Liver (tissue), 10 donors: ENCODE measurements at places on chromosomes 5 and 9. TPM values are rescaled to one million over a fixed set of nuclear protein-coding genes. Genes with fewer than 3 reads are reported as not detected.

GRCh38 chr9:123925161-123925560, 4.8 kb downstream of the DENND1A start:
- DNase-seq, result no peak
- H3K27me3 ChIP-seq, result no peaks in the 10 kb centered on the region
- no peaks in the 10 kb centered on the region for H3K36me3 ChIP-seq
- H3K27ac ChIP-seq, result no peak overlapping the region
- peaks cover 37% of the 10 kb centered on the region for H3K4me1 ChIP-seq

DNA sequence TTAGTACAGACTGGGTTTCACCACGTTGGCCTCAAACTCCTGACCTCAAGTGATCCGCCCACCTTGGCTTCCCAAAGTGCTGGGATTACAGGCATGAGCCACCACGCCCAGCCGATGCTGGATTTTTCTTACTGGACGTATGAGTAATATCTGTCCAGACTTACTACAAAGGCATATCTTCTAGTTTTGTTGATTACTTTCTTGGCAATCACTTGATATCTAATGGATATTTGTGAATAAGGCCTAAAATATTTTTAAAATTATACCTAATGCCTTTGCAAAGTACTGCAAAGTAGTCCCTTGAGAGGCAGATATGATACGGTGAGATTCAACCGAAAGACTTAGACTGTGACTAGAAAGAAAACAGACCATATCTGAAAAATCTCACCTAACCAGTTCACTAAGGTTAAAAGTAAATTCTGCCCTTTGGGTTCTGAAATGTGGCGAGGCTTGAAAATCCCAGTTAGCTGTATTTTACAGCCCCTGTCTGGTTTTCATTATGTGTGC, 152.1 kb downstream of the GNAQ start:
- no peak overlapping the region for H3K27ac ChIP-seq
- H3K4me3 ChIP-seq, result no peak overlapping the region
- no peaks in the 10 kb centered on the region for H3K27me3 ChIP-seq
- peaks cover 3% of the 10 kb centered on the region for H3K4me1 ChIP-seq
- no peak for DNase-seq

- peaks cover 23% of the 10 kb centered on the region for H3K4me1 ChIP-seq
- peak overlapping the region; percentile 74 for H3K27ac ChIP-seq
- H3K27me3 ChIP-seq, result no peaks in the 10 kb centered on the region
- no peaks in the 10 kb centered on the region for H3K36me3 ChIP-seq
Measured at GRCh38 chr5:137665678-137666460, 70.0 kb downstream of the KLHL3 start.

- H3K36me3 ChIP-seq, result no peaks in the 10 kb centered on the region
- no peak overlapping the region for H3K4me3 ChIP-seq
- H3K4me1 ChIP-seq, result no peaks in the 10 kb centered on the region
- no peaks in the 10 kb centered on the region for H3K27me3 ChIP-seq
- no peak overlapping the region for H3K27ac ChIP-seq
- no peak for DNase-seq
Measured at GRCh38 chr5:106292654-106293053, 1378.1 kb downstream of the EFNA5 start.

- DNase-seq, result no peak
- no peak overlapping the region for H3K4me3 ChIP-seq
- H3K27me3 ChIP-seq, result no peaks in the 10 kb centered on the region
- no peak overlapping the region for H3K27ac ChIP-seq
Measured at GRCh38 chr9:123948286-123948685, 18.4 kb upstream of the DENND1A start.

DNA sequence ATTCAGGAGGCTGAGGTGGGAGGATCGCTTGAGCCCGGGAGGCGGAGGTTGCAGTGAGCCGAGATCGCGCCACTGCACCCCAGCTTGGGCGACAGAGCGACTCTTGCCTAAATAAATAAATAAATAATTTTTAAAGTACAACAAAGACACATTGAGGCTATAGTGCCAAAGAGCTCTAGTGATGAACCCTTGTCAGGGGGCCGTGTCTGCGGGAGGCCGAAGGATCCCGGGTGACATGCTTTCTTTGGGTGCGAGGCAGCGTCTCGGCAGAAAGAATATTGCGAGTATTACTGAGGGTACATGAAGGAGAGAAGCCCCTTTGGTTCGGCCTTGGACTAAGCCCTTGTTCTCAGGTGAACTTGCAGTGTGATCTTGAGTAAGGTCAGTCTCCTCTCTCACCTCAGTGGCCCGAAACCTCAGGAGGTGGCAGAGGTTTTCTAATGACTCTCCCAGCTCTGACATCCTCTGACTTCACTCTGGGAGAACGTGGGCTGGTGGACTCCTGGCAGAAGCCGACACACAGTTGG, 397 bp upstream of the RECK start:
- H3K36me3 ChIP-seq, result no peaks in the 10 kb centered on the region
- peak overlapping the region; percentile 41 for H3K4me3 ChIP-seq
- H3K4me1 ChIP-seq, result peaks cover 9% of the 10 kb centered on the region
- H3K27ac ChIP-seq, result no peak overlapping the region
- DNase-seq, result no peak
- no peaks in the 10 kb centered on the region for H3K27me3 ChIP-seq

The PRRX2 gene
- not detected for polyA plus RNA-seq

DNA sequence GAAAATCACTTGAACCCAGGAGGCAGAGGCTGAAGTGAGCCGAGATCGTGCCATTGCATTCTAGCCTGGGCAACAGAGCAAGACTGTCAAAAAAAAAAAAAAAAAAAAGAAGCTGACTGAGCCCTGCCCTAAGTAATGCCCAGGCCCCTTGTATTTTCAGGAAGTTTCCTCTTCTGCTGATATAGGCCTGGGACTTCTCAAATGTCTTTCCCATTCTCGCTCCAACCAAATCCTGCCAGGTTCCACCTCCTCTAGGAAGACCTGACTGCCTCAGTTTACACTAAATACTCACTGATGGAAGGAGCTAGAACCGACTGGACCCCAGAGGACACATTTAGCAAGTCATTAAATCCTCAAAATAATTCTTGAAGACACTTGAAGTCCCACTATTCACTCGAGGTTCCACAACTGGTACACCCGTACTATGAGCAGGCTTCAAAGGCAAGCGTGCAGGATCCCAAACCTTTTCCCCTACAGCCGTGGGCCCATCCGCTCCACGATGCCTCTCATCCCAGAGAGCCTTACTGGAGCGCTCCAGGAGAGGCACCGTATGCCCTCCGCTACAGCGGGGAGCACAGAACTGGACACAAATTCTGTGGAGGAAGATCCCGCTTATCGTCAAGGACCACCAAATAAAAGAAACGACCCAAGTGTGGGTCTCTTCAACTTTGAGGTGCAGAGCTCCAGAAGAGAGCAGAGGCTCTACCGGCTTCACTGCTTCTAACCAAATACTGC, 676 bp downstream of the NOL6 start:
- DNase-seq, result no peak
- peaks cover 34% of the 10 kb centered on the region for H3K36me3 ChIP-seq
- no peaks in the 10 kb centered on the region for H3K27me3 ChIP-seq
- peaks cover 3% of the 10 kb centered on the region for H3K4me1 ChIP-seq

The MEGF10 gene
- polyA plus RNA-seq, result not detected

DNA sequence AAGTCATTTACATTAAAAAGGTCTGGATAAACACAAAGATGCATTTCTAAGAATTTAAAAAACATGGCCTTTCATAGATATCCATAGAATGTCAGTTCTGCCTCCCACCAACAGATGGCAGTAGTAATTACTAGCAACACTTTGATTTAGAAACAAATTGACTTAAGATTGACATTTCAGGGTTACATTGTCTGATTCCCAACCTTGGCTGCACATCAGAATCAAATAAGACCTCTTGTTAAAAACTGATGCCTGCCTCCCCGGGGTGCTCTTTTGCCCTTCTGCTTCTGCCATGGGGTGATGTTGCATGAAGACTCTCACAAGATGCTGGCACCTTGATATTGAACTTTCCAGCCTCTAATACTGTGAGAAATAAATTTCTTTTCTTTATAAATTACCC, 146.2 kb upstream of the GPR151 start:
- no peak overlapping the region for H3K27ac ChIP-seq
- H3K4me3 ChIP-seq, result no peak overlapping the region
- no peak for DNase-seq
- no peaks in the 10 kb centered on the region for H3K27me3 ChIP-seq
- no peaks in the 10 kb centered on the region for H3K36me3 ChIP-seq

The C5orf52 gene
- not detected for polyA plus RNA-seq

DNA sequence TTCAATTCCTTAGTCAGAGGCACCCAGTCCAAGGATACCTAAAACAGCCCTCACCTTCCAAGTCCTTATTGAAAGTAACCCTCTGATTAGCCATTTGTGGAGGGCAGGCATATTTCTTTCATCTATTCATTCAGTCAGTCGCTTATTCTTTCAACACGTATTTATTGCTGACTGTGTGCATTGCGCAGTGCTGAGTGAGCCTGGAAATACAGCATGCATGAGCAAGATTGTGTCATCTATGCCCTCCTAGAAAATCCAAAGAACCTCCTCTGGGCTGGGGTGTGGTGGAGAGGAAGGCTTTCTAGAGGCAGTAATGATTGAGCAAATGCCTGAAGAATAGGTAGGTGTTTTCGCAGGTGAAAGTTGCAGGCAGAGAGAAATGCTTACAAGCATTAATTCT, 8.5 kb upstream of the FEM1C start:
- H3K27me3 ChIP-seq, result no peaks in the 10 kb centered on the region
- H3K4me1 ChIP-seq, result peaks cover 9% of the 10 kb centered on the region
- no peaks in the 10 kb centered on the region for H3K36me3 ChIP-seq
- H3K4me3 ChIP-seq, result no peak overlapping the region
- no peak for DNase-seq
- no peak overlapping the region for H3K27ac ChIP-seq

DNA sequence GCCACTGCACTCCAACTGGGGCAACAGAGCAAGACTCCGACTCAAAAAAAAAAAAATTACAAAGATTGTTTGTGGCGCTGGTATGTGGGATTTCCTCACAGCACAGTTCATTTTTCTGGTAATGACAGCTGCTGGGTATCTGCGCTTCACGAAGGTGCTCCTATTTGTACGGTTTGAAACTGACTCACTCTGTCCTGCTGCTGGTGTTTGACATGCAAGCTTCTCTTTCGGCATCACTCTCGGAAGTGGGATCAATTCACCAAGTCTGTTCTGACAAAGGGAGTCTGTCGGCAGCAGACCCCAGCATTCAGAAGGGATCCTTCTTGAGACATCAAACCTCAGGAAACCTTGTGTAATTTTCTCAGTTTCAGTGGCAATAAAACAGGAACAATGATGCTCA, 26.3 kb downstream of the MAML1 start:
- no peak overlapping the region for H3K27ac ChIP-seq
- no peaks in the 10 kb centered on the region for H3K36me3 ChIP-seq

- H3K27me3 ChIP-seq, result no peaks in the 10 kb centered on the region
- no peaks in the 10 kb centered on the region for H3K36me3 ChIP-seq
- H3K4me3 ChIP-seq, result no peak overlapping the region
- no peak overlapping the region for H3K27ac ChIP-seq
Measured at GRCh38 chr5:9356351-9356825, 189.5 kb downstream of the SEMA5A start.

GRCh38 chr5:44809215-44809955, 638 bp downstream of the MRPS30 start:
- H3K4me1 ChIP-seq, result peaks cover 13% of the 10 kb centered on the region
- peak; percentile 58 for DNase-seq
- H3K27ac ChIP-seq, result peak overlapping the region; percentile 91
- H3K36me3 ChIP-seq, result peaks cover 23% of the 10 kb centered on the region
- H3K27me3 ChIP-seq, result no peaks in the 10 kb centered on the region
- H3K4me3 ChIP-seq, result peak overlapping the region; percentile 87

The DHFR gene
- 10.1 TPM for polyA plus RNA-seq

DNA sequence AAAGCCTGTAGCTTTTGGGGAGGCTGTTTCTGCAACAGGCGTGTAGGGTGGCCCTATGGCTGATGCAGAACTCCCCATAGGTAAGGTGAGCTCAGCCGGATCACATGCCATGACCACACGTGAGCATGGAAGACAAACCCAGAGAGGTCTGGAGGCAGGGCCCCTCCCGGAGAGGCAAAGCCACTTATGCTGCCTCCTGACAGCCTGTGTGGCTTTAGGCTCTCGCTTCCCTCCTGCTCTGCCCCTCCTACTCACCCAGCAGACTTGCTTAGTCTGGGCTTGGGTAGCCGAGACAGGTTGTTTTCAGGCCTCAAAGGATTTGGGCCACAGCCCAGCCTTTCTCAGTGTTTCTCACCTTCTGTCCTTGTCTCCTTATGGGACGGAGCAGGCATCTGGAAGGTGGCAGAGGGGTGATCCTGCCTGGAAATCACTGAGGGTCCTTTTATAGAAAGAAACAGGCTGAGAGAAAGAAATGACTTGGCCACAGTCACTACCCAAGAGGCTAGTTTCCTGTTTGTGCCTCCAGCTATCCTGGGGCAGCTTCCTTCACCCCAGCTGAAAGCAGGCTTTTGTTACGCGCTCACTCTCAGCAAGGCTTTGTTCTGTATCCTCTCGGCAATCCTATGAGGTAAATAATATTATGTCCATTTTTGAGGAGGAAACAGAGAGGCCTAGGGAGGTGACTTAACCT, 89.9 kb downstream of the DAB2IP start:
- H3K4me1 ChIP-seq, result peaks cover 29% of the 10 kb centered on the region
- DNase-seq, result no peak
- no peak overlapping the region for H3K27ac ChIP-seq

DNA sequence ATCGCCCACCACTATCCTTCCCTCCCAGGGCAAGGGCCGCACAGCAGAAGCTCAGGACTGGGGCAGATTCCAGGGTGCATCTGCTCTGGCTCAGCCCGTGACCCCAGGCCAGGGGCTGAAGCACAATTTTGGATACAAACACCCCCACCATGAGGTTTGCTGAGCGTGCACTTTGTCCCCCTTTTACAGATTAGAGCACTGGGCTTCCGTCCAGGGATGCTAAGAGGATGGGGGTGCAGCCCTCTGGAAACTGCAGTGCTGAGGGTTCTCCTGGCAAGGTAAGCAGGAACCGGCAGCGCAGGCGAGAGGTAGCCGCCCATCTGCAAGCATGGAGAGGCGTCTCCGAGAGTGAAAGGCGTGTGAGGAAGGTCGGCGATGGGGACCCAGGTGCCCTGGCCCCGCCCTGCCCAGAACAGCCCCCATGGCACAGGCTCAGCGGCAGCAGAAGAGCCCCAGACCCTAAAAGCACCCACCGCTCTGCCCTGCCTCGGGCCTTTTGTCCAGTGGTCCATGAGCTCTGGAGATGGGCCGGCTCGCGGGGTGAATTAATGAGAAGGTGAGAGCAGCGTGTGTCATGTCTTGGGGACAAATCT, 54.5 kb upstream of the OLFM1 start:
- H3K27me3 ChIP-seq, result no peaks in the 10 kb centered on the region
- no peaks in the 10 kb centered on the region for H3K36me3 ChIP-seq
- no peak overlapping the region for H3K4me3 ChIP-seq
- H3K4me1 ChIP-seq, result no peaks in the 10 kb centered on the region

DNA sequence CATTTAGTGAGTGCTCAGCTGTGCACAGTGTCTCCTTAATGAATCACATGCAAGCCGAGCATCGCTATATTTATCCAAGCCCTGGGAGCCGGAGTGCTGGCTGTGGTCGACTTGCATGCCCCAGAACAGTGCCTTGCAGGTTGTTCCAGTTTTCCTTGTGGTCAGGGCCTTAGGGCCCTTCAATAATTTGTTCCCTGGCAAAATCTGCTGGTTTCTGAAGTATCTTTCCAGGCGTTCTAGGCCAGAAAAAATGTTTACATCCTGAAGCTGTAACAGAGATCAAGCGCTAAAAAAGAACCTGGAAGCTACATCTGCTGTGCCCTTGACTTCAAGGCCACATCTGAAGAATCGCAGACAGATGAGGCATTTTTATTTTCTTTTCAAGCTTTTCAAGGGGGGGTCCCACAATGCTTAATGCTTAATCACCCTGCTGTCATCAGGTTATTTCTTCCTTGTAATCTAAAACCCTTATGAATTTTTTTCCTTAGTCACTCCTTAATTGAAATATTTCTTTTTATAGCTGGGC, 105.8 kb downstream of the DOCK2 start:
- no peak overlapping the region for H3K27ac ChIP-seq
- H3K4me3 ChIP-seq, result no peak overlapping the region
- no peak for DNase-seq
- peaks cover 13% of the 10 kb centered on the region for H3K27me3 ChIP-seq
- no peaks in the 10 kb centered on the region for H3K4me1 ChIP-seq
- H3K36me3 ChIP-seq, result no peaks in the 10 kb centered on the region
